SK-N-SH (cell line): ENCODE measurements at places on chromosomes 3 and 15.
A peak's percentile ranks its signal among the peaks of the same experiment; 100 is the strongest.

DNA sequence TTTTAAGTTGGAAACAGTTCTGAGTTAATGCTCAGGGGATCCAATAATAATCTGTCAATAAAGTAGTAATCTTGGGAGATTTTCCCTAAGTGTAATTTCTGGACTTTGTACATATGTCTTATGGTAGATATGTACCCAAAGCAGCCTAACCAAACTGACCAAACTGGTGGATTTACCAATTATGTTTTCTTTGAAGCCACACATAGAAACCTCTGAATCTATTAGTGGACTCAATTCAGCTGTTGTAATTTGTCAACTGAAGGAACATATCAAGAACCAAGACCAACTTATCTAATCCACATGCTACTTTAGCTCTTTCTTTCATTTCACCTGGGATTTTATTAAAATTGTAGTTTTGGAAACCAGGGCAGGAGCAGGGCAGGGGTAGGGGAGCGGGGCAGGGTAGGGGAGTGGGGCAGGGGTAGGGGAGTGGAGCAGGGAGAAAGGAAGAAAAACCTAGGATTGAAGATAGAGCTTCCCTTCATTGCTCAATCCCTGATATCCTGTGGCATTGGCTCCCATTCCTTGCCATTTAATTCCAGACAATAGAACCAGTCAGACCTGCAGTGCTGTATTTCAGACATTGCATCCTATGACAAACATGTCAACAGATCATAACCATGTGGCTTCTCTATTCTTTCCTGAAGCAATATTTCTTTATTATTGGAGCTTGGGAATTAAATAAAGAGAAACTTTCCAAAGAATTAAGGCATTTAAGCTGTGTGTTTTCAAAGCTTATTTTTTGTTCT lies 101.8 kb downstream of the NFKBIZ start:
- DNase-seq = no peak

GRCh38 chr3:151430821-151431484 lies 29.9 kb downstream of the IGSF10 start:
- DNase-seq = no peak

GRCh38 chr3:141454906-141455602 lies 31.8 kb upstream of the RASA2 start:
- DNase-seq = peak; percentile 75

DNA sequence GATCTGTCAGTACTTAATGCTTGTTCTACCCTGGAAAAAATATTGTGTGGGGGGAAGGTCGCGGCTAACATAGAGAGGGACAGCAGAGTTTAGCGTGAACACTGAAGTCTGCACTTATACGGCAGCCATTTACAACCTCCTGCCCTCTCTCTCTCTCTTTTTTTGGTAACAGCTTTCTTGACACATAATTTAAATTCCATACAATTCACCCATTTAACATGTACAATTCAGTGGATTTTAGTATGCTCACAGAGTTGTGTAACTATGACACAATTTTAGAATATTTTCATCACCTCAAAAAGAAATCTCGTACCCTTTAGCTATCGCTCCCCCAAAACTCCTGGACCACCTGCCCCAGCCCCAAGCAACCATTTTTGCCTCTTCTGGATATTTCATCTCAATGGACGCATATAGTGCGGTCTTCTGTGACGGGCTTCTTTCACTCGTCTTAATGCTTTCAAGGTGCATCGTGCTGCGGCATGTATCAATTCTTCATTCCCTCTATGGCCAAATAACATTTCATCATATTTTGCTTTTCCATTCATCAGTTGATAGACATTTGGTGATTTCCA lies 141.8 kb downstream of the XXYLT1 start:
- no peak for DNase-seq

GRCh38 chr3:52397676-52398399 lies 47.1 kb downstream of the SEMA3G start:
- no peak for DNase-seq

DNA sequence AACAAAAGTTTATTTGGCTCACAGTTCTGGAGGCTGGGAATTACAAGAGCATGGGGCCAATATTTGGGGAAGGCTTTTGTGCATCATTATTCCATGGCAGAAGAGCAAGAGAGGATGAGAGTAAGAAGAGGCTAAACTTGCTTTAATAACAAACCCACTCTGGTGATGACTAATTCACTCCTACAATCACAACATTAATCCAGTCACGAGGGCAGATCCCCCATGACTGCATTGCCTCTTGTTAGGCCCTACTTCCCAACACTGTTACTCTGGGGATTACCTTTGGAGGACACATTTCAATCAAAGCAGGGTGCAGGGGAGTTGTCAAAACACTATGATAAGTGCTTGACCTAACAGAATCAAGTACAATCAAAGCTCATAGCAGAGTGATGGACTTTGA lies 181.7 kb downstream of the BBX start:
- DNase-seq = no peak

- no peak for DNase-seq
These were observed 18.4 kb downstream of the ZNF860 start for GRCh38 chr3:31999907-32000439.

- no peak for DNase-seq
These were observed 170.3 kb upstream of the CCDC54 start for GRCh38 chr3:107206945-107207344.

DNA sequence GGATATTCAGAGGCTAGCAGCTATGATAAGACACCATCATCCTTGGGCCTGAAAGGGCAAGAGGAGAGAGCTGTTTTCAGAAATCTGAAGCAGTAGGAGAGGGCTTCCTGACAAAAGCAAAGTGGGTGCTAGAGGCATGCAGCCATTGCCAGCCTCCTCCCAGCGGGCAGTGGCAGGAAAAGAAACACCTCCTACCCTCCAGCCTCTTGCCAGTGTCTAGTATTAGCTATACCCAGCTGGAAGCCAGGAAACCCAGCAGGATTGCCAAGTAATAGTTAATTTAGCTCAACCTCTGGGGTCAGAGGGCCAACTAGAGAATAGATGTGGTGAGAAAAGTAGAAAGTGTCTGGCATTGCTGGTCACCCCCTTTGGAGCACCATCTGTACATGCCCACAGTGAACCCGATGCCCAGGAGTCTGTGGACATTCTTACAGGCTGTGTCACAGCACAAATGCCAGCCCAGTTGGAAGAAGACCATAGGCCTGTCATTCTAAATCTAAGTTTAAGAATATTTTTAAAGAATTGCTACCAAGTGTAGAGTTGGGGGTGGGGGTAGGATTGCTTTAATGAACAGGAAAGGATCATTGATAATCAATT lies 85.3 kb downstream of the HCN4 start:
- DNase-seq = no peak

DNA sequence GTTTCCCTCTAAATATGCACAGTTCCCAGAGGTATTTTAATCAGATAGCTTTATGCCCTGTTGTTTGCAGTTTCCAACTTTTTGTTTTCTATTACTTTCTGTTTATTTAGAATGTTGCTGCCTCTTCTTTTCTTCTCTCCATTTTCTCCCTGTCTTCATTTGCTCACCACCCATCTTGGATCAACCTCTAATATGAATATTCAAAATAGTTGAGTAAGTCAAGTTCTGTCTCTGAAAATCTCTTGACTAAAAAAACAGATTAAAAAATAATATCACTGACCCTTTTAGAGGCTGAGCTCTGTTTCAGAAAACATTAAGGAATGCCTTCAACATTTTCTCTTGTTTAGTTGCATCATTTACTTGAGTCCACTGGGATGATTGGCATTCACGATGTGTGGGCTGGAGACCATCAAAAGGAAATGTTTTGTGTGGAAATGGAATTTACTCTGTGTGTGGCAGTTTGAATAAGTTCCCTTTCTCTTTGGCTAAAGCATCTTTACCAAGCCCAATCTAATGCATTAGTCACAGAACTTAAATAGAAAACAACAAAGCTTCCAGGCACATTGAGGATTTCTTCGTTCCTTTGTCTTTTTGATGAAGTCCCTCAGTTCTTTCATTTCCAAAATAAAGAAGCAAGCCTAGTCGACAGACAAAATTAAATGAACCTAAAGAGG lies 633.9 kb upstream of the TGFBR2 start:
- DNase-seq = no peak

DNA sequence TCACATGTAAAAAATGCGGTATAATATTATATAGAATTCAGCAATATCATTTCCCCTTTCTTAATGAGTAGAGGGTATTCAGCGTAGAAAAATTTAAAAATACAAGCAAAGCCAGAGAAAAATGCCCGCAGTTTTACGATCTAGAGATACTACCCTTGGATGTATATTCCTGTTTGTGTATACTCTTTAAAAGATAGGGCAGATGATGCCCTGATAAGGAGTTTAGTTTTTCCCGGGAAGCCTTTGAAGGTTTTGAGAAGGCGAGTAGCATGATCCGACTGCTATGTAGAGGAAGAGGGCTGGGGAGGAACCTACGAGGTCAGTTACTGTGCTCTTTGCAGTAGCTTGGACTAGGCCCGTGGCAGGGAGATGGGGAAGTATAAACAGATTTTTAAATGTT lies 1.2 kb downstream of the YEATS2 start:
- no peak for DNase-seq

- DNase-seq = no peak
These were observed 828.2 kb upstream of the CFAP20DC start for GRCh38 chr3:59878038-59878427.

- DNase-seq = no peak
These were observed 128.6 kb downstream of the PTPRG start for GRCh38 chr3:61690016-61690415.

- no peak for DNase-seq
These were observed 8.9 kb upstream of the XCR1 start for GRCh38 chr3:46036191-46036590.

- DNase-seq = no peak
These were observed 2.6 kb upstream of the ZSCAN2 start for GRCh38 chr15:84598250-84598649.

GRCh38 chr15:39331584-39331983 lies 249.3 kb upstream of the THBS1 start:
- no peak for DNase-seq

GRCh38 chr3:135083756-135084155 lies 288.7 kb downstream of the EPHB1 start:
- DNase-seq = no peak

GRCh38 chr3:129344540-129345220 lies 66.0 kb downstream of the HMCES start:
- no peak for DNase-seq

- no peak for DNase-seq
These were observed 39.3 kb upstream of the CDCP1 start for GRCh38 chr3:45185461-45185860.

- DNase-seq = no peak
These were observed 48.6 kb downstream of the ARHGEF26 start for GRCh38 chr3:154169796-154170110.

- DNase-seq = peak; percentile 84
These were observed 100.8 kb downstream of the CPN2 start for GRCh38 chr3:194250098-194251002.
